ENCODE measurements at places on chromosomes 16 and 17. TPM values are rescaled to one million over a fixed set of nuclear protein-coding genes. Genes with fewer than 3 reads are reported as not detected.

The B3GNT9 gene
- polyA plus RNA-seq, result 3.5 TPM

The C17orf78 gene
- not detected for polyA plus RNA-seq

The LITAFD gene
- not detected for polyA plus RNA-seq

The NACA2 gene
- polyA plus RNA-seq, result not detected

The CX3CL1 gene
- 11.5 TPM for polyA plus RNA-seq

The SCGB1C2 gene
- not detected for polyA plus RNA-seq

The GCGR gene
- not detected for polyA plus RNA-seq

The CCDC43 gene
- polyA plus RNA-seq, result 19.2 TPM

The TNFRSF17 gene
- polyA plus RNA-seq, result 1.6 TPM

The PPM1E gene
- 0.08 TPM for polyA plus RNA-seq

The NPIPB9 gene
- polyA plus RNA-seq, result 0.40 TPM

The TBC1D3D gene
- polyA plus RNA-seq, result not detected

The PARD6A gene
- 3.5 TPM for polyA plus RNA-seq

The KRT25 gene
- not detected for polyA plus RNA-seq

The GAST gene
- not detected for polyA plus RNA-seq

DNA sequence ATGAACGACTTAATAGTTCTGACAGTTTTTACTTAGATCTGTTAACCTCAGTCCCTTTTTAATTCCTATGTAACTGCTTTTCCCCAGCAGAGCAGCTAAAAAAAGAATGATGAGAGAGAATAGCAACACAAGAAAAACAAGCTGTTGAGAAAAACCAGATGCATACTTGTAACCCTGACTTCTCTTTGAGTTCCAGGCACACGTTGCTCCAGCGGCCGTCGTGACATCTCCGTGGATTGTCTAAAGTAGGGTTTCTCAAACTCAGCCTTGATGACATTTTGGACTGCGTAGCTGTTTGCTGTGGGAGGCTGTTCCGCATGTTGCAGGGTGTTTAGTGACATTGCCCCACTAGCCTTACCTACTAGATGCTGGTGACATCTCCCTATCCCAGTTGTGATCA is 324.0 kb downstream of the SNX29 start:
- no peaks in the 10 kb centered on the region for H3K27me3 ChIP-seq
- no peaks in the 10 kb centered on the region for H3K4me1 ChIP-seq
- H3K27ac ChIP-seq, result no peak overlapping the region
- no peaks in the 10 kb centered on the region for H3K36me3 ChIP-seq
- H3K4me3 ChIP-seq, result no peak overlapping the region

DNA sequence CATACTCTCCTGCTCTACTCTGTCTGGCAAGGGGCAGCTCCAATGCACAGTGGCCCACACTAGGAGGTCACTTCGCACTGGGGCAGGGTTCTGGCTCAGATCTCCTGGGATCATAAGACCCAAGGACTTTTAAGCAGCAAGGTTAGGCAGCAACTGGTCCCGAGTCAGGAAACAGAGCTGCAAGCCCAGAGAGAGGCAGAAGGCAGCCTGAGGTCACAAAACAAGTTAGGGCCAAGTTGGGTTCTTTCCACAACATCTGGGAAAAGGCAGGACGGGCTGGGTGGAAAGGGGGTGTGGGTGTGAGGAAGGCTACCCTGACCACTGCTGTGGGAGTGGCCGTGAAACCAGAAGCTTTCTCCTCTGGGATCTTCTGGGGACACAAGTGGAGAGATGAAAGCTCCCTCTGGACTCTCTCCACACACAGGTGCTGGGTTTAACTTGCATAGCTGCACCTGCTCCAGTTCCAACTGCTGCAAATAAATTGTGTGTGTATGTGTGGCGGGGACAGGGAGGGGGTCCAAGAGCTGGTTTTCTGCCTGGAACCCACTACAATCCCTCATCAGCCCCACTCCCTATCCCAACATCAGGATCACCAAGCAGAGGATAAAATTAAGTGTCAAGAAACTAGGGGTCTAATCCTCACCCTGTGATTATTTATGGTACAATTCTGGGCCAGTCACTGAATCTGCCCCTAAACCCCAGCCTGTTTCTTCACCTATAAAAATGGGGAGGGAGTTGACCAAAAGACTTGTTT is 8.0 kb upstream of the TSPOAP1 start:
- DNase-seq, result no peak
- peak overlapping the region; percentile 91 for H3K27ac ChIP-seq
- H3K27me3 ChIP-seq, result no peaks in the 10 kb centered on the region
- H3K4me3 ChIP-seq, result no peak overlapping the region

DNA sequence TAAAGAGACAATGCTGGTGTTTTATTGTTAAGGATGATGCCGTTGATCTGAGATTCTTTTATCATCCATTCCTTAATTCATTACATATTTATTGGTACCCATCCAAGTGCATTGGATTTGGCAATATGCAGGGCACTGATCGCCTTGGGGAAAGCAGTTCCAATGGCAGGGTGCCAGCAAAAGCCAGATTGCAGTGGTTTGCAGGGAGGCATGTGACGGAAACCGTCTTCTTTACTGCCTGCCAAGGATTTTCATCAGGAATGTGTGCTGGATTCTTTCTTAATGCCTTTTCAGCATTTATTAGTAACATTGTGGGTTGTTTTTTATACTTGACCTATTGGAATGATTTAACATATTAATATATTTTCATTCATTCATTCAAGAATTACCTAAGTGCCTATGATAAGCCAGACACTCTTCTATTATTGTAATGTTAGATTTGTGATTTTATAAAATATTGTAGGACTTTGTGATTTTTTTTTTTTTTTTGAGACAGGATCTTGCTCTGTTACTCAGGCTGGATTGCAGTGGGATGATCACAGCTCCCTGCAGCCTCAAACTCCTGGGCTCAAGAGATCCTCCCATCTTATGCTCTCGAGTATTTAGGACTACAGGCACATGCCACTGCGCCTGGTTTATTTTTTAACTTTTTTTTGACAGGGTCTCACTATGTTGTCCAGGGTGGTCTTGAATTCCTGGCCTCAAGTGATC is 93.4 kb upstream of the TNRC6A start:
- H3K4me3 ChIP-seq, result no peak overlapping the region
- DNase-seq, result peak; percentile 88
- no peaks in the 10 kb centered on the region for H3K27me3 ChIP-seq
- no peaks in the 10 kb centered on the region for H3K36me3 ChIP-seq

DNA sequence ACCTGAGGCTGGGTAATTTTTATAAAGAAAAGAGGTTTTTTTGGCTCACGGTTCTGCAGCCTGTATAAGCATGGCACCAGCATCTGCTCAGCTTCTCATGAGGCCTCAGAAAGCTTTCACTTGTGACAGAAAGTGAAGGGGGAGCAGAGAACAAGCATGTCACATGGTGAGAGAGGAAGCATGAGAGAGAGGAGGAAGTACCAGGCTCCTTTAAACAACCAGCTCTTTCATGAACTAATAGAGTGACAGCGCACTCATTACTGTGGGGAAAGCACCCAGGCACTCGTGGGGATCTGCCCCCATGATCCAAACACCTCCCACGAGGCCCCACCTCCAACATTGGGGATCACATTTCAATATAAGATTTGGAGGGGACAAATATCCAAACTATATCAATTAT is 86.8 kb downstream of the USP32 start:
- H3K4me3 ChIP-seq, result no peak overlapping the region
- DNase-seq, result no peak
- no peak overlapping the region for H3K27ac ChIP-seq

GRCh38 chr17:57207396-57207795 is 48.9 kb upstream of the MSI2 start:
- peaks cover 5% of the 10 kb centered on the region for H3K27me3 ChIP-seq
- H3K4me1 ChIP-seq, result no peaks in the 10 kb centered on the region
- no peak overlapping the region for H3K4me3 ChIP-seq
- DNase-seq, result no peak
- no peak overlapping the region for H3K27ac ChIP-seq

GRCh38 chr17:74351552-74352210 is 10.0 kb downstream of the BTBD17 start:
- peak; percentile 41 for DNase-seq
- H3K4me1 ChIP-seq, result peaks cover 18% of the 10 kb centered on the region
- H3K27ac ChIP-seq, result no peak overlapping the region
- H3K36me3 ChIP-seq, result no peaks in the 10 kb centered on the region
- peaks cover 92% of the 10 kb centered on the region for H3K27me3 ChIP-seq

DNA sequence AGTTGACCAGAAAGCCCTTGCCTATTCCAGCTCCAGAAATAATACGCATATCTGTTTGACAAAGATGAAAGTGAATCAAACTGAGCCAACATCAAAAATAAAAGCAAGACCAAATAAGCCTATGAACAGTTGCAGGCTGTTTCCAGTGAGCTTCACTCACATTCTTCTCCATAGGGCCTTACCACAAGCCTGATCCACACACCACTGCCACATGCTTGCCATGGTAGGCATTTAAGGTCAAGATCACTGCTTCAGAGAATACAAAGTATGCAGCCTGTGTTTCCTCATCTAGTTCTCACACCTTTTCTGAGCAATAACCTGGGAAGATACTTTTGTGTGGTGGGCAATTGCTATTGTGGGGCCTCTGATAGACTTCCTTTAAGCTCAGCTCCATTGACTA is 1060.2 kb downstream of the CDH11 start:
- H3K27ac ChIP-seq, result no peak overlapping the region
- no peaks in the 10 kb centered on the region for H3K27me3 ChIP-seq
- no peak for DNase-seq
- H3K36me3 ChIP-seq, result no peaks in the 10 kb centered on the region
- H3K4me1 ChIP-seq, result no peaks in the 10 kb centered on the region

GRCh38 chr16:735982-736453 is 4.8 kb downstream of the CIAO3 start:
- peaks cover 15% of the 10 kb centered on the region for H3K4me1 ChIP-seq
- H3K27ac ChIP-seq, result no peak overlapping the region

- H3K36me3 ChIP-seq, result no peaks in the 10 kb centered on the region
- H3K27me3 ChIP-seq, result no peaks in the 10 kb centered on the region
- no peak overlapping the region for H3K27ac ChIP-seq
These were observed 225.6 kb downstream of the MSI2 start for GRCh38 chr17:57481910-57482391.

GRCh38 chr17:62800585-62800984 is 7.5 kb downstream of the MARCHF10 start:
- no peak overlapping the region for H3K27ac ChIP-seq
- no peaks in the 10 kb centered on the region for H3K27me3 ChIP-seq
- H3K36me3 ChIP-seq, result no peaks in the 10 kb centered on the region
- H3K4me3 ChIP-seq, result no peak overlapping the region
- peaks cover 9% of the 10 kb centered on the region for H3K4me1 ChIP-seq

DNA sequence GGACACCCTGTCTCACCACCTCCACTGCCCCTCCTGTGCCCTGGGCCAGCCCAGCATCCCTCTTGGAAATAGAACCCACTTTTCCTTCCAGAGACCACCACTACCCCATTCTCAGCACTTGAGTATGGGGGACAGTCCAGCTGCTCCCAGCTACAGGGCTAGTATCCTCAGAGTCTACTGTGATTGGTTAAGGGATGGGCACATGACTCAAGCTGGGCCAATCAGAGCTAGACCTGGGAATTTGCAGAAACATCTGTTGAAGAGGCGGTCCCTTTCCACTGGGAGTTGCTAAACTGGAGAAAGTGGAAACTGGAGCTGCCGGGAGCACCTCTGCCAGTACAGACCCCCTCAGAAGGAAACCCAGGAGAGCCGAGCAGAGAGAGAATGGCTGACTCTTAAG is 156.6 kb downstream of the GSG1L start:
- H3K4me1 ChIP-seq, result no peaks in the 10 kb centered on the region
- H3K27me3 ChIP-seq, result peaks cover 45% of the 10 kb centered on the region
- H3K4me3 ChIP-seq, result no peak overlapping the region
- no peak overlapping the region for H3K27ac ChIP-seq
- no peak for DNase-seq

- no peaks in the 10 kb centered on the region for H3K36me3 ChIP-seq
- no peak for DNase-seq
- H3K27me3 ChIP-seq, result no peaks in the 10 kb centered on the region
These were observed 62.9 kb upstream of the ATF7IP2 start for GRCh38 chr16:10322723-10323527.

DNA sequence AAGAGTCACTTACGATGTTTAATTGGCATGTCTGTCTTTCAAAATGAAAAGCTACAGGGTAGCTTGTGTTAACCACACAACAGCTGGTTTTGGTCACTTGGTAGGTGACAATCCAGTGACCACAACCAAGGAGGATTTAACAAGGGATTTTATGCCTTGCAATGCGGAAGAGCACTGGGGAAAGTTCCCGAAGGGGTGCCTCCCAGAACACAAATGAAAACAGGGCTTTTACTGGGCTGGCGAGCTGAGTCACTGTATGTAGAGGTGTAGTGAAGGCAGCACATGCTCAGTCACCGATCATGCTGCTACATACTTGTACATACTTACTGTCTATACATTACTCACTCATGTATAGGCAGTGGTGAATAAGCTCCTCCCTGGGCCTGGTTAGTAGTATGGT is 483.5 kb downstream of the CDH13 start:
- H3K36me3 ChIP-seq, result no peaks in the 10 kb centered on the region
- no peak overlapping the region for H3K4me3 ChIP-seq
- no peak overlapping the region for H3K27ac ChIP-seq
- DNase-seq, result no peak
- H3K4me1 ChIP-seq, result no peaks in the 10 kb centered on the region

DNA sequence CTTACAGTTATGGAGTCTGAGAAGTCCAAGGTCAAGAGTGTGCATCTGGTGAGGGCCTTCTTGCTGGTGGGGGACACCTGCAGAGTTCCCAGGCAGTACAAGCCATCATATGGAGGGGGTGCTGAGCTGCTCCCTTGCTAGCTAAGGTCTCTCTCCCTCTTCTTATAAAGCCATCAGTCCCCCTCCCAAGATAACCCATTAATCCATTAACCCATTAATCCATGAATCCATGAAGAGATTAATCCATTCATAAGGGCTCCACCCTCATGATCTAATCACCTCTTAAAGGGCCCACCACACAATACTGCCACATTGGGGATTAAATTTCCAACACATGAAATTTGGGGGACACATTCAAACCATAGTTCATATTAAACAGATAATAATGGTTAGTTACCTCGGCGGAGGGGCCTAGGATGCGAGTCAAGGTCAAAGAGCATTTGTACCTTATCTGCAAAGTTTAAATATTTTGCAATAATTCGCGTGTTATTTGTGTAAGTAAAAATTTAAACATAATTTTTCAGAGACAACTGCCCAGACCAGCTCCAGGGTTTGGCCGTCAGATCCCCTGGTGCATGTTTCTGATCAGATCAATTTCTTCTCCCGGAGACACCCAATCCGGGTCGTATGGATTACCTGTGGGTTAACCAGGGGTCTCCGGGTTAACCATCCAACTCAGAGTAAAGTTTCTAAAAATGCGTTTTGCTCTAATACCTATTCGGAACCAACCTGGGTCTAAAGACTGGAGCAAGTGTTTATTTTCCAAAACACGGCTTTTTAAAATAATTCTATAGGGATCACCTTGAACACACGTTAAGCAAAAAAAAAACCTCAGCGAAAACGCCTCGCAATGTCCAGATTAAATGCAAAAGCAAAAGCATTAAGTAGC is 740 bp upstream of the POLR3E start:
- H3K4me3 ChIP-seq, result peak overlapping the region; percentile 98
- H3K27ac ChIP-seq, result peak overlapping the region; percentile 96
- no peaks in the 10 kb centered on the region for H3K27me3 ChIP-seq
- no peak for DNase-seq
- H3K4me1 ChIP-seq, result peaks cover 31% of the 10 kb centered on the region

- H3K27me3 ChIP-seq, result no peaks in the 10 kb centered on the region
- peak overlapping the region; percentile 5 for H3K4me3 ChIP-seq
- no peaks in the 10 kb centered on the region for H3K36me3 ChIP-seq
- peak overlapping the region; percentile 67 for H3K27ac ChIP-seq
- DNase-seq, result peak; percentile 46
These were observed 5.4 kb upstream of the G6PC1 start for GRCh38 chr17:42895185-42895555.

- no peak for DNase-seq
- no peak overlapping the region for H3K4me3 ChIP-seq
- H3K27me3 ChIP-seq, result no peaks in the 10 kb centered on the region
- H3K36me3 ChIP-seq, result peaks cover 36% of the 10 kb centered on the region
These were observed 38.8 kb downstream of the NSRP1 start for GRCh38 chr17:30155389-30155788.

GRCh38 chr16:51592535-51593300 is 441.6 kb upstream of the SALL1 start:
- no peaks in the 10 kb centered on the region for H3K36me3 ChIP-seq
- no peak overlapping the region for H3K27ac ChIP-seq
- H3K4me1 ChIP-seq, result peaks cover 6% of the 10 kb centered on the region
- H3K4me3 ChIP-seq, result no peak overlapping the region

Measured in stomach (tissue), 19 donors.